ENCODE measurements at places on chromosomes 4 and X.

GRCh38 chr4:145719752-145720624 lies 40.0 kb downstream of the C4orf51 start:
- H3K36me3 ChIP-seq = no peaks in the 10 kb centered on the region
- H3K4me1 ChIP-seq = peaks cover 14% of the 10 kb centered on the region
- DNase-seq = no peak
- peaks cover 23% of the 10 kb centered on the region for H3K27me3 ChIP-seq
- H3K4me3 ChIP-seq = peak overlapping the region; percentile 25

DNA sequence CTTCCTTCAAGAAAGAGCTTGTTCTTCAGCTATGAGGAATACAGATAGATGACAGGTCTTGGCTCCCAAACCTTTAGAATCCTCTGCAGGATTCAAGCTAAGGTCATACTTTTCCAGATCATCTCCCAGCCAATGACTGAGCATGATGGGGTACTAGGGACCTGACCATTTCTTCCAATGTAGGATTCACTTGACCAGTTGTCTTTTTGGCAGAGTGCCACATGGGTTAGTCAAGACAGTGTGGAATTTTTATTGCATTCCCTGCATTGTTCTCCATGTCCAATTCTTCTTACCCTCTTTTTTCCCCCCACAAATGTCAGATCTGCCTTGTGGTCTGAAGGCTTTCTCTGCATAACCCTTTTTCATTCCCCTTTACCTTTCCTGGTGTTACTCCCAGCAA lies 99.5 kb downstream of the CCSER1 start:
- H3K4me1 ChIP-seq = no peaks in the 10 kb centered on the region
- DNase-seq = no peak
- no peak overlapping the region for H3K27ac ChIP-seq
- H3K27me3 ChIP-seq = no peaks in the 10 kb centered on the region
- no peak overlapping the region for H3K4me3 ChIP-seq
- peaks cover 6% of the 10 kb centered on the region for H3K36me3 ChIP-seq

GRCh38 chrX:135295944-135296305 lies 13.4 kb upstream of the ETDC start:
- H3K27ac ChIP-seq = peak overlapping the region; percentile 51
- peaks cover 13% of the 10 kb centered on the region for H3K36me3 ChIP-seq
- peaks cover 3% of the 10 kb centered on the region for H3K4me1 ChIP-seq
- peak overlapping the region; percentile 85 for H3K4me3 ChIP-seq
- DNase-seq = no peak

GRCh38 chr4:336099-336892 lies 1.3 kb upstream of the ZNF141 start:
- H3K27me3 ChIP-seq = no peaks in the 10 kb centered on the region
- no peak overlapping the region for H3K27ac ChIP-seq
- peaks cover 18% of the 10 kb centered on the region for H3K4me1 ChIP-seq
- H3K36me3 ChIP-seq = peaks cover 42% of the 10 kb centered on the region

- H3K36me3 ChIP-seq = no peaks in the 10 kb centered on the region
- H3K27ac ChIP-seq = no peak within 1 kb of the TSS
- DNase-seq = no peak
- H3K4me1 ChIP-seq = no peaks in the 10 kb centered on the region
- H3K27me3 ChIP-seq = no peaks in the 10 kb centered on the region
- H3K4me3 ChIP-seq = no peak within 1 kb of the TSS
These were observed at the start of gene ASB5 for GRCh38 chr4:176268963-176269362. TSS of gene ASB5 (minus strand) at chr4:176269222. CDS start at chr4:176269108, 114 bp downstream.

DNA sequence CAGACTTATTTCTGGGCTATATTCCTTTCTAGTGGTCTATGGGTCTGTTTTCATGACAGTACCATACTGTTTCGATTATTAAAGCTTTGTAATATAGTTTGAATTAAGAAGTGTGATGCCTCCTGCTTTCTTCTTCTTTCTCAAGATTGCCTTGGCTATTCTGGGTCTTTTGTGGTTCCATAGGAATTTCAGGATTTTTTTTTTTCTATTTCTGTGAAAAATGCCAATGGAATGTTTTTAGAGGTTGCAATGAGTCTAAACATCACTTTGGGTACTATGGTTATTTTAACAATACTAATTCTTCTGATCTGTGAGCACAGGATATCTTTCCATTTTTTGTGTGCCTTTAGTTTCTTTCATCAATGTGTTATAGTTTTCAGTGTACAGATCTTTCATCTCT lies 204.3 kb upstream of the HCCS start:
- no peaks in the 10 kb centered on the region for H3K36me3 ChIP-seq
- H3K4me3 ChIP-seq = no peak overlapping the region
- H3K27me3 ChIP-seq = no peaks in the 10 kb centered on the region
- no peaks in the 10 kb centered on the region for H3K4me1 ChIP-seq
- H3K27ac ChIP-seq = no peak overlapping the region

GRCh38 chr4:1402516-1403091 lies 3.6 kb downstream of the NKX1-1 start:
- no peak for DNase-seq
- H3K4me1 ChIP-seq = peaks cover 9% of the 10 kb centered on the region
- H3K27me3 ChIP-seq = peaks cover 42% of the 10 kb centered on the region
- peaks cover 6% of the 10 kb centered on the region for H3K36me3 ChIP-seq
- H3K4me3 ChIP-seq = no peak overlapping the region

GRCh38 chr4:2925496-2925895 lies 37.7 kb downstream of the NOP14 start:
- no peaks in the 10 kb centered on the region for H3K27me3 ChIP-seq
- peaks cover 37% of the 10 kb centered on the region for H3K4me1 ChIP-seq
- no peak for DNase-seq
- no peak overlapping the region for H3K4me3 ChIP-seq

DNA sequence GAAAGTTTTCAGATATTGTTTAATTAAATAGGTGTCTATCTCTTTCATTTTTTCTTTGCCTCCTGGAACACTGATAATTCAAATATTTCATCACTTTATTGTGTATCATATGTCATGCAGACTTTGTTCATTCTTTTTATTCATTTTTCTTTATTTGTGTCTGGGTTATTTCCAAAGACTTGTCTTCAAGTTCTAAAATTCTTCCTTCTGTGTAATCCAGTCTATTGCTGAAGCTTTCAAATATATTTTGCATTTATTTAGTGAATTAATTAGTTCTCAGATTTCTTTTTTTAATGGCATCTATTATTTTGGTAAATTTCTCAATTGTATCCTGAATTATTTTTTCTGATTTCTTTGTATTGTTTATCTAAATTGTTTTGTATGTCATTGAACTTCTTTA lies 70.1 kb downstream of the ZNF330 start:
- H3K4me1 ChIP-seq = no peaks in the 10 kb centered on the region
- peaks cover 14% of the 10 kb centered on the region for H3K27me3 ChIP-seq
- H3K27ac ChIP-seq = no peak overlapping the region
- no peak overlapping the region for H3K4me3 ChIP-seq
- no peaks in the 10 kb centered on the region for H3K36me3 ChIP-seq
- DNase-seq = no peak

DNA sequence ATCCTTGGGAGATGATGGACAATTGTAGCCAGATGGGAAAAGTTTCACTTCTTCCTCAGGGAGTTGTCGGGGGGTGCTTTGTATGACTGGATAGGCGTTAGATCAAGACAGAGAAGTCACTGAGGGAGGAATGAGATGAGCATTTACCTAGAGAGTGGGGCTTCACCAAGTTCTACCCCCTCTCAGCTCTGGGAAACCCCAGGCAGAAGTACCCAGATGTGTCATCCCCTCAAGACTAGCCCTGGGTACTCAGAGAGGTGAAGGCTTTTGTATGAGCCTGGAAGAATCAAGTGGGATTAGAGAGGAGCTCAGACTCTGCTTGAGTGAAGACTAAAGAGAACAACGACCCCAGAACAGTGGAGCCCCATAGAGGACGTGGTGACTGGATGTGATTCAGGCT lies 1.9 kb downstream of the MAGEB1 start:
- DNase-seq = no peak
- no peak overlapping the region for H3K4me3 ChIP-seq
- no peak overlapping the region for H3K27ac ChIP-seq

- no peak overlapping the region for H3K27ac ChIP-seq
- H3K4me1 ChIP-seq = no peaks in the 10 kb centered on the region
- no peak for DNase-seq
- no peaks in the 10 kb centered on the region for H3K27me3 ChIP-seq
- H3K4me3 ChIP-seq = no peak overlapping the region
- no peaks in the 10 kb centered on the region for H3K36me3 ChIP-seq
These were observed 41.6 kb downstream of the EVC start for GRCh38 chr4:5752376-5753184.

DNA sequence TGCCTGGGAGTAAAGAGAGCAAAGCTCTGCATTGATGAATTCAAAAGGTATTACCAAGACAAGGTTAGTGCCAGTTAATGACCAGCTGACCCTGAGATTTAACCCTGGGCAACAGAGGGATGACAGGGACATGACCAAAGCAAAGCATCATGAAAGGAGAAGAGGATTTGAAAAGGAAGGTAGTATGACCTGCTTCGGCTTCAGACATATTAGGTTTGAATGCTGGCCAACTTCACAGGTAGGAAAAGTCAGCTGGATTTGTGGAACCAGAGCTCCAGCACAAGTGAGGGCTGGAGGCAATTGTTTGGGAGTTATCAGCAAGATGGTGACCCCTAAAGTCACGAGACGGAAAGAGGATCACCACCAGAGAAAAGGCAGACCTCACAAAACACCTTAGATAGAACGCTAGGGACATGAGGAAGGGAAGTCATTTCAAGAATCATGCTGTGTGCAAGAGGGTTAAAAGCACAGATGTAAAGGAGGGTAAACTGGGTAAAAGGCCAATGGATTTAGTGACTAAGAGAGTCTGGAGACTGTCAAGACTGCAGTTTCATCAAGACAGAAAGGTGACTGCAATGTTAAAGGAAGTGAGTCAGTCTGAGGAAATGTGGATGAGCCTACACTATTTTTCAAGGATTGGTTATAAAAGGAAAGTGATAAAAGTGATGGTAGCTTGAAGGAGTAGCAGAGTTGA lies 45.6 kb downstream of the SH3RF1 start:
- H3K27me3 ChIP-seq = no peaks in the 10 kb centered on the region
- no peak overlapping the region for H3K4me3 ChIP-seq
- no peak overlapping the region for H3K27ac ChIP-seq
- no peaks in the 10 kb centered on the region for H3K36me3 ChIP-seq
- no peaks in the 10 kb centered on the region for H3K4me1 ChIP-seq
- DNase-seq = no peak

- no peaks in the 10 kb centered on the region for H3K27me3 ChIP-seq
These were observed 7.8 kb downstream of the TIGD2 start for GRCh38 chr4:89119166-89119565.

GRCh38 chr4:17068891-17069290 lies 170.4 kb upstream of the LDB2 start:
- H3K27me3 ChIP-seq = no peaks in the 10 kb centered on the region
- no peak overlapping the region for H3K4me3 ChIP-seq
- no peak for DNase-seq
- no peaks in the 10 kb centered on the region for H3K36me3 ChIP-seq
- H3K4me1 ChIP-seq = no peaks in the 10 kb centered on the region

GRCh38 chr4:135184715-135185114 lies 983.1 kb upstream of the PABPC4L start:
- no peaks in the 10 kb centered on the region for H3K36me3 ChIP-seq
- no peaks in the 10 kb centered on the region for H3K4me1 ChIP-seq
- no peaks in the 10 kb centered on the region for H3K27me3 ChIP-seq

GRCh38 chrX:96834137-96834536 lies 49.6 kb upstream of the RPA4 start:
- no peak overlapping the region for H3K27ac ChIP-seq
- no peak overlapping the region for H3K4me3 ChIP-seq
- H3K27me3 ChIP-seq = no peaks in the 10 kb centered on the region
- no peaks in the 10 kb centered on the region for H3K36me3 ChIP-seq
- peaks cover 5% of the 10 kb centered on the region for H3K4me1 ChIP-seq
- DNase-seq = no peak

- H3K36me3 ChIP-seq = no peaks in the 10 kb centered on the region
- no peaks in the 10 kb centered on the region for H3K27me3 ChIP-seq
- no peak overlapping the region for H3K27ac ChIP-seq
- DNase-seq = no peak
- H3K4me3 ChIP-seq = no peak overlapping the region
- H3K4me1 ChIP-seq = no peaks in the 10 kb centered on the region
These were observed 323.2 kb upstream of the PCDH7 start for GRCh38 chr4:30396772-30397475.

DNA sequence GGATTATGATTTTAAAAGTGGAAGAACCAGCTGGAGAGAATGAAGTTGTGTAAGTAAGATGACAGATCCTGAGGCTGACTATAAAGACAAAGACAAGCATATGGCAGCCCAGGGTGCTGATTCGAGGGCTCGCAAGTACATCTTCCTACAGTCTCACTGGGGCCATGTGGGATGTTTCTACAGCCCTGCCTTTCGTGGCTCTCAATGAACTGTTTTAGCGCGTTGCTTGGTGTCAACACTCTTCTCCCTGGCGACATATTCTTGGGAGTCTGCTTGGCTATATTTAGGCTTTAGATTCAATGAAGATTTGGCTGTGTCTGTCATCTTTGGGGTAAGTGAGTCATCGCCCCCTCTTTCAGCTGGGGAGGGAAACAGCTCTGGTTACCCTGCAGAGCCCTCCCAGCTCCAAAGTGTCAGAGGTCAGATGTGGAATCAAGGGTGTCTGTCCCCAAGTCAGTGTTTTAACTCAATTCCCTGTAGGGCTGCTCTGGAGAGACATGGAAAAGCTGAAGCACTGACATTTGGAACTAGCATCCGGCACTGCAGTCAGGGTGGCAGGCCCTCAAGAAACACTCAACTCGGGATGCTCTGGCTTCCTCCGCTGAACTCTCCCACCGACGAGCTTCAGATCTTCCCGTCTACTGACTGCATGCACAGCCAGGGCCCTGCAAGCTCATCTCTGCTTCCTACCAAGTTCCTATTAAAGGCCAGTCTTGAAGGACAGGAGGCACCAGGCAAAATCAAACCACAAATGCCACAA lies 65.7 kb downstream of the GATB start:
- H3K27me3 ChIP-seq = no peaks in the 10 kb centered on the region
- DNase-seq = no peak
- no peak overlapping the region for H3K27ac ChIP-seq
- no peak overlapping the region for H3K4me3 ChIP-seq

DNA sequence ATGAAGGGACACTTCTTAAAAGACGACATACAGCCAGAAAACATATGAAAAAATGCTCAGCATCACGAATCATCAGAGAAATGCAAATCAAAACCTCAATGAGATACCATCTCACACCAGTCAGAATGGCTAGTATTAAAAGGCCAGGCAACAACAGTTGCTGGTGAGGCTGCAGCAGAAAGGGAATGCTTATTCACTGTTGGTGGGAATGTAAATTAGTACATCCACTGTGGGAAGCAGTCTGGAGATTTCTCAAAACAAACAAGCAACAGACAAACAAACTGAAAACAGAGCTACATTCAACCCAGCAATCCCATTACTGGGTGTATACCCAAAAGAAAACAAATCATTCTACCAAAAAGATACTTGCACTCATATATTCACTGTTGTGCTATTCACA lies 197.9 kb downstream of the EVC2 start:
- H3K36me3 ChIP-seq = no peaks in the 10 kb centered on the region
- H3K27ac ChIP-seq = no peak overlapping the region
- no peaks in the 10 kb centered on the region for H3K4me1 ChIP-seq
- H3K27me3 ChIP-seq = no peaks in the 10 kb centered on the region
- DNase-seq = no peak

DNA sequence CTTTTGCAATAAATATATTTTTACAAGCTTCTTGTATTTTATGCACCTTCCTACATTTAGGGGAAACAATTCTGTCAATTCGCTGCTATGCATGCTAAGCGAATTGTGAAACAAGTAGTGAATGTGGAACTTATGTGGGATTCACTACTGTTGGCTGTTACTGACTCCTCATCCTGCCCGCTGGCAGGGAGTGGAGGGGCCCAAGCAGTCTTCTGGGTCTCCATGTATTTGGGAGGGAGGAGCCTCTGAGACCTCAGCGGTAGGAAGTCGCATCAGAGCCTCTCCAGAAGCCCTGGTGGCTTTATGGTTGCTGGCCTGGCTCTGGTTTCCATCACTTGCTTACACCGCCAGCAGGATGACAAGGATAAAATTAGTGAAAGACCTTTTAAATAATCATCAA lies 3.7 kb upstream of the SETD7 start:
- H3K27ac ChIP-seq = peak overlapping the region; percentile 37
- H3K4me1 ChIP-seq = peaks cover 21% of the 10 kb centered on the region
- peak overlapping the region; percentile 14 for H3K4me3 ChIP-seq
- no peaks in the 10 kb centered on the region for H3K27me3 ChIP-seq
